Fibroblast of villous mesenchyme (primary cell): ENCODE measurements at places on chromosomes 3 and 15.

- DNase-seq = no peak
Measured at GRCh38 chr3:6142707-6143106, 718.2 kb upstream of the GRM7 start.

DNA sequence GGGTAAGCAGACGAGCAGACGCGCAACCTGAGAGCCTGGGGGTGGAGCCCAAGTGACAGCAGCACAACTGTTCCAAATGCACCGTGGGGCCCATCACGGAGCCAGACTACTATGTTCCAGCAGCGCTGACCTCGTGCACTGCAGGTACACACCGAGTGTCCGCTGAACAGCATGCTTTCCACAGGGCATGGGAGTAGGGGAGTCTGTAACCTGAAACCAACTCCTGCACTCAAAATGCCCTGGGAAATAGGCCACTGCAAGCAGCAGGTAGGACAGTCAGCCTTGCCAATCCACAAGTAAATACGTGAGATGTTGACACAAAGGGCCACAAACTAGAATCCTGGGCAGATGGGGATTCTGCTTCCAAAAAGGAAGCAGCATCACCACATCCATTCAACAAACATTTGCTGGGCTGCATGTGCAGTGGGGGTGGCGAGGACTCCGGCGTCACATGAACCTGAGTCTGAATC lies 73.9 kb downstream of the TBC1D2B start:
- no peak for DNase-seq

DNA sequence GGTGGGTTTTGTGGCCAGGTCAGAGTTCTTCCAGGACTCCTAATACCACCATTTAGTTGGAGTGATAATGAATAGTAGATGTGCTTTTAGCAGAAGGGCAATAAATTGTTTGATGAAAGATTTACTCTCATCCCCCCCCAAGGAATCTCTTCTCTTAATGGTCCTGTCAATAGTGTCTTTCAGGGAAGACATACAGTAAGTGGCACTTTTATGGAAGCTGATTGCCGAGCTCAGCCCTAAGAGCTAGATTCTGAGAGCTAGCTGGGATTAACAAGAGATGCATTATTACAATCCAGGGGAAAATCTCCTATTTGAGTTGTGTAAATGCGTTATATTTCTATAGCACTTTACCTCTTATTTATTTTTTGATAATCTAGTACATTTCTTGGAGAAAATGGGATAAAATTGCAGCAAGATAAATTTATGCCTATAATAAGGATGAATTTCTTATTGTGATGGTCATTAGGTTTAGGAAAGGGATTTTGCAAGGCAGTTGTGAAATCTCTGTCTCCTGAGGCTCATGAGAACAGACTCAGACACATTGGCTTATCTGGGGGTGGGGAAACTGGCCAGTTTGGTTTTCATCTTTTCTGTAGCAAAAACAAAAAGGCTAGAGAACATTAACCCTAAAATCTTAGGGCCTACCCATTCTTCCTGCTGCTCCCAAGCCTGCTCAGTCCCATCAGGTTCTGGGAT lies 41.6 kb upstream of the CLSTN2 start:
- no peak for DNase-seq

DNA sequence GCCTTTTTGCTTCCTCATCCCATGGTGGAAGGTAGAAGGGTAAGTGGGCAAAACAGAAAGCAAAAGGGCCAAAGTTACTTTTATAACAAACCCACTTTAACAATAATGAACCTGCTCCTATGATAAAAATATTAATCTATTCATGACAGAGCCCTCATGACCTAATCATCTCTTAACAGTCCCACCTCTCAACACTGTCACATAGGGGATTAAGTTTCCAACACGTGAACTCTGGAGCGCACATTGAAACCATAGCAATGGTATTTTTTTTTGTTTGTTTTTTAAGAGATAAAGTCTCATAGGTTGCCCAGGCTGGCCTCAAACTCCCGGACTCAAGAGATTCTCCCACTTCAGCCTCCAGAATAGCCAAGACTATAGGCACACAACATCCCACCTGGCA lies 30.7 kb downstream of the KATNBL1 start:
- no peak for DNase-seq

- DNase-seq = no peak
Measured at GRCh38 chr15:51675234-51675633, 6.1 kb upstream of the SCG3 start.

DNA sequence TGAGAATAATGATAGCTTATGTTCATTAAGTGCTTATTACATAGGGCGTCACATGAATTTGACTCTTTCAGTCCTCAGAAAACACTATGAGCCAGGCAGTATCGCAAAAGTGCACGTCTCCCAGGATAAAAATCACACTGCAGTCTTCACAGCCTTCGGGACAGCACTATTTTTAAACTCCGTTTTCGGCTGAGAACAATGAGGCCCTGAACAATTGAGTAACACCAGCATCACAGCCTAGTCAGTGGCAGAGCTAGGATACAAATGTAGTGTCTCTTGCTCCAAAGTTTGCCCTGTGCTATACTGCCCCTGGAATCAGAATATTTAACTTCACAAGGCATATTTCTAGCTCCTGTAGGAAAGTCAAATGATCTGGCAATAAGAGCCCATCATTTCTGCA lies 852.1 kb upstream of the SEMA6D start:
- no peak for DNase-seq

DNA sequence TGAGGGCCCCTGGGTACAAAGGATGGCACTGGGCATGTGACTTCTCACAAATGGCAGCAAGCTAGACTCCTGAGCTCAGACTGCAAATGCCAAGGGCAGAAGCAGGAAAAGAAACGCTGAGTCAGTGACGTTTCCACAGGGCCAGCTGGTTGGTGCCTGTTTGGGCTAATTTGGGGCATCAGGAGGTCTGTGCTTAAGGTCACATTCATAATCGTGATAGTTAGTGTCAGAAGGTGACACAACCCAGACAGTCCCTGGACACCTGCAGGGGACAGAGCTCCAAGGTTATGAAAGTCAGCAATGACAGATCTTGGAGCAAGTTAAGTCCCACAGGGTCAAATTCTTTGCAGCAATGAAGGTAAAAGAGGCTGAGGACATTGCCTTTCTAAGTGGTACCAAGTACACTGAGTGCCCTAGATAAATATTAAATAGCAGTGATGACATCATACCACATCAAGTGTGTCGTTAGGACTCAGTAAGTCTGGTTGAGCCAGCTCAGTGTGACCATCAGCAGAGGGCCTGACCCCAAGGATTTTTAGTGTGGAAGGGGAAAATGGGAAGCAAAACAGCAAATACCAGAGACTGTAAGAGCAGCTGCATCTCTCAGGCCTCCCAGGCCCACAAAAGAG lies 556.9 kb upstream of the CFAP20DC start:
- no peak for DNase-seq

DNA sequence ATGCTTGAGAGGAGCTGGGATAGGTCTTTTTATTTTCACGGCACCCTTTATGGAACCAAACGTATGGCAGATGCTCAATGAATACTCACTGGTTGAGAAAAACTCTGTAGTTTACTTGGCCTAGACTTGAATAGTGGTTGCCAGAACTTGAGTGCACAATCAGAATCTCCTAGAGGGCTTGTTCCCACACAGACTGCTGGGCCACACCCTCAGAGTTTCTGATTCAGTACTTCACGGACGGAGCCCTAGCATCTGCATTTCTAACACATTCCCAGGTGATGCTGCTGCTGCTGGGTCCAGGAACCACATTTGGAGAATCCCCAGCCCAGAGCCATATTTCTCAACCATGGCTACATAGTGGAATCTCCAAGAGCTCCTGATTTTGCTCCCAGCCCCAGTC lies 24.6 kb downstream of the CA12 start:
- no peak for DNase-seq

DNA sequence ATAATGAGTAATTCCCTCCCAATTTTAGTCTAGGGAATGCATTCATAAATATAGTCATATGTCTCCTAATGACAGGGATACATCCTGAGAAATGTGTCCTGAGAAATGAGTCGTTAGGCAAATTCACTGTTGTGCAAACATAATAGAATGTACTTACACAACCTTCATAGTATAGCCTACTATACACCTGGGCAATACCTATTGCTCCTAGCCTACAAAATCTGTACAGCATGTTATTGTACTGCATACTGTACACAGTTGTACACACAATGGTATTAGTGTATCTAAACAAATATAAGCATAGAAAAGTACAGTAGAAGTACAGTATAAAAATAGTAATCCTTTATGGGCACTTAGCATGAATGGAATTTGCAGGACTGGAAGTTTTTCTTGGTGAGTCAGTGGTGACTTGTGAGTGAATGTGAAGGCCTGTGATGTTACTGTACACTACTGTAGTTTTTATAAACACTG lies 6.6 kb downstream of the DTWD1 start:
- peak; percentile 63 for DNase-seq

- peak; percentile 66 for DNase-seq
Measured at GRCh38 chr3:185764980-185765370, 59.9 kb downstream of the IGF2BP2 start.

DNA sequence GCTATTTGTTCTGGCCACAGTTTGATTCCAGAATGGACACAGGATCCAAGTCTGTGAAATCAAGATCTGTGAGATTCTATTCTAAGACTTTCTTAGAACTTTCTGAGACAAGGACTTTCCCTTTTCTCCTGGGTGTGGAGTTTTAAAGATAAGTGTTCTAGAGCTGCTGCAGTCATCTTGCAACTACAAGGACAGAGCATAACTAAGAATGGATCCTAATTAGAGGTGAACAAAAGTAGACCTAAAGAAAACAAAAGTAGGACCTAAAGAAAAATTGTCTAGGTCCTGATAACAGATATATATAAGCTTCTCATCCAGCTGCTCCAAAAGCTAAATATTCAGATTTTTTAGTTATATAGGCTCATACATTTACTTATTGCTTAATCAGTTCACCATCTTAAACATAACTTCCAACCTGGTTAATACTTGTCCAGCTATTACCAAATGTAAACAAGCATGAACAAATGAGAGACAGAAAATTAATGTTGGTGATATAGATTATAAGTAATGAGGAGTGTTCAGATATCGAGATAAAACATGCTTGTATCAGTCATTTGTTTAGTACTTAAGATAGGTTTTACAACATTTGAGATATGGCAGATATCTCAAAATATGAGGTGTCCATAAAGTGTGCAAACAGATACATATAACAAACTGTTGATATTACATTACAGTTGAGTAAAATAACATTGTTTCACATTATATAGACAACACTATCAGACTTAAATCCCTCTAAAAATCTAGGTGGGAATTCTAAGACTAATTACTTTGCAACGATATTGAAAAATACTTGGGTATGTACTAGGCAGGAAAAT lies 75.1 kb downstream of the CD200 start:
- no peak for DNase-seq

DNA sequence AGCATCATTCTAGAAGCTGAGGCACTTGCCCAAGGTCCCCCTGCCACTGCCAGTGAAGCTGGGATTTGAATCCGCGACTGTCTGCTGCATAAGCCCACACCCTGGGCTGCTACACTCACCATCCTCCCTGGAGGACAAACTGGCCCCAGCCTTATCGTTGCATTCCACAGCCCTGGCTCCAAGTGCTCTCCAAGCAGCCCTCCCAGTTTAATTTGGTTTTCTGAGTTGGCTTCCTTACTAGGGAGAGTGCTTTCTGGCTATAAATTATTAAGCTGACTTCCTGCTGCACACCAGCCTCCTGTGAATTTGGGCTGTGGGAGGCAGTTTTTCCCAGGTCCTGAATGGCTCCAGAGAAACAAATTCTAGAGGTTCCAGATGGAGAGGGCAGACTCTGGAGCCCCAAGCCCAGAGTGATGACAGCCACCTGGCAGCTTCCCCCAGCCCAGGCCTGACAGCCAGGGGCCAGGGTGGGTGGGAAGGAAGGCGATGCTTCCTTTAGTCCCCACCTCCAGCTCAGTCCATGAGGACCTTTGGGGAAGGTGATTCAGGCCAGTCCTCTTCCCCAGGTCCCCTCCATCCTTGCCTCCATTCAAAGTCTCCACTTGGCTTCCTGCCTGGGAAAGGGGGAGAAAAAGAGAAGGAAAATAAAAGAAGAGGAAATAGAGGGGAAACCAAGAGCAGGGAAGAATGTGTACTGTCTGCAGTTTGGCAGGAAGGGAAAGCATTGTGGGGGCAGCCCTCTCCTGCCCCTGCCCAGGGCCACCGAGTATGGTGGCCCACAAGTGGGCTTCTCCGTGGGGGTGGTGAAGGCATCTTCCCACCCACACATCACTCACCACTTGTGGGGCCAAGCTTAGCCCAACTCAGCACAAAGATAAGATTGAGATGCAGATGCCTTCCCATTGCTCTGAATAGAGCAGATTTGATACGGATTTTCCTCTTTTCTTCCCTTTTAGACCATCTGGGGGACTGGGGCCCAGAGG lies 69.6 kb downstream of the SEMA5B start:
- no peak for DNase-seq

DNA sequence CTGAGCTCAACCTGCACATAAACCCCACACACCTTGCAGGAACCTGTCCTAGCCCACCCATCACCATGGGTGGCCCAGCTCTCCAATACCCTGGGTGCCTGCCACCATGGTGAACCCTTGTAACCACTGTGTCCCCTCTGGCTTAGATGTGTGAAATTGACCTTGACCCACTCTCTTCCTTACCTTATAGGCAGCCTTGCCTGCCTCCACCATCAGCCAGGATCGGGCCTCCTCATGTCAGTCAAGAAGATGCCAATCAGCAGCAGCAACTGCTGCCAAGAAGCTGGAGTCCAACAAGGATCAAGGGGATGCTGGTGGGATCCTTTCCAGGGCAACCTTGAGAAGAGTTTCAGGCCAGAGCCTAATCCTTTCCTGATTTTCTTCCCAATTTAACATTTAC lies 8.8 kb upstream of the CYP11A1 start:
- DNase-seq = no peak

- DNase-seq = no peak
Measured at GRCh38 chr3:51686512-51687215, 15.6 kb downstream of the TEX264 start.

DNA sequence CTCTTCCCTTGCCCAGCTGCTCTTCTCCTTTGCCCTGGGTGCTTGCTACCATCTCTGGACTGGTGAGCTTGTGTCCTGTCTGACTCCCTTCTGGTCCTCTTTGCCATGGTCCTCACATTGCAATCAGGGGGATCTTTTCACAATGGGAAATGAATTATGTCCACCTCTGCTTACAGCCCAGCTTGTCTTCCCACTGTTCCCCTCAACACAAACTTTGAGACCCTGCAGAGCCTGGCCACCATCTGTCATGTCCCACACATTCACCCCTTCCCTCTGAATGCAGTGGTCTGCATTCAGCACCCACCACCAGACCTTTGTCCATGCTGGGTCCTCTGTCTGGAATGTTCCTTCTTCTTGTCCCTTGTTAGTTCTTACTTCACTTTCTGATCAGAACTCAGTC lies 100.5 kb downstream of the ABHD5 start:
- no peak for DNase-seq

DNA sequence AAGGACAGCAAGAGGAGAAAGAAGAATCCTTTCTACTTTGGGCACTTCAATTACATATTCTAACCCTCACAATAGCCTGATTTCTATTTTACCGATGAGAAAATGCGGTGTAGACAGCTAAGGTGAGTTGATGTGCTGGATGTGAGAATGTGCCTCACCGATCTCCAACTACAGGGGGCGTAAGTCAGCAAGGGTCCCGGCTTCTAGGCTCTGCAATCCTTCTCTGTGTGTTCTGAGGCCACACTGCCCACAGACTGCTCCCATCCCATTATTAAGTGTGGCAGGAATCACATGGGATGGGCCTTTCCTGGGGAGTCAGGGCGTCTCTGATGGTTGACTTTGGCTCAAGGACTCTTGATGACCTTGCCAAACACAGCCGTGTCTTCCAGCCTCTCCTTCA lies 23.6 kb upstream of the RPL35A start:
- DNase-seq = no peak
